Ecto neural progenitor cell (in vitro differentiated cells): ENCODE measurements at places on chromosomes 11 and 22.

GRCh38 chr11:19018901-19019300, 41.6 kb downstream of the MRGPRX2 start:
- peak; percentile 60 for DNase-seq

GRCh38 chr11:36361901-36362391, 65.9 kb downstream of the PRR5L start:
- DNase-seq: no peak

DNA sequence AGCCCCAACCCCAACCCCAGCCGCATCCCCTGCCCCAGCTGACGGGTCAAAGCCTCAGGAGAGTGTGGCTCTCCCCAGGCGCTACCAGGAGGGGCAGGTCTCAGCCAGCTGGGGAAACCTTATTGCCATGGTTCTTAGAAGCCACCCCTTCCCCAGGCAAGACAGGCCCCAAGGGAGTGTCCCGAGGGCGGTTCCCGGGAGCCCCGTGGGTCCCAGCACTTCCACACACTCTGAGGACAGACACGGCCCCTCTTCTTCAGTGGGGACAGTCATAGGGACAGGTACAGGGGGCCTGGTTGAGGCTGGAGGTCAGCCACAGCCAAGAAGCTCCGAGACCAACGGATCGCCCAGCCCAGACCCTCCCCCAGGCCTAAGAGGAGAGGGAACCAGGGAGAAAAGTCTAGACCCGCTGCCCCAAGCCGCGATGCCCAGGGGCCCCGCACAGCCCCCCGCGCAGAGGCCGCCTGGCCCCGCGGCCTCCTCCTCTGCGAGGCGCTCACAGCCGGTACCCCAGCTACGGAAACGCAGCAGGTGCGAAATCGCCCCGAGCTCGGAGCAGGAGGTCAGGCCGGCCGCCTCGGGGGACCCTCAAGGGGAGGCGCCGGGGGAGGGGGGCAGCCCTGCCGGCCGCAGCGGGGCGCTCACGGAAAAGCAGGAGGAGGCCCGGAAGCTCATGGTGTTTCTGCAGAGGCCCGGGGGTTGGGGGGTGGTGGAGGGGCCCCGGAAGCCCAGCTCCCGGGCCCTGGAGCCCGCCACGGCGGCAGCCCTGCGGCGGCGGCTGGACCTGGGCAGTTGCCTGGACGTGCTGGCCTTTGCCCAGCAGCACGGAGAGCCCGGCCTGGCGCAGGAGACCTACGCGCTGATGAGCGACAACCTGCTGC, 2.6 kb downstream of the KLHDC7B start:
- no peak for DNase-seq

- DNase-seq: no peak
These were observed 727.4 kb downstream of the DLG2 start for GRCh38 chr11:84899740-84900139.

GRCh38 chr11:75073459-75074190, 23.1 kb downstream of the OR2AT4 start:
- DNase-seq: no peak

GRCh38 chr11:122556605-122557004, 98.9 kb upstream of the UBASH3B start:
- DNase-seq: peak; percentile 84

- no peak for DNase-seq
These were observed 109.2 kb downstream of the RRM1 start for GRCh38 chr11:4203603-4204360.

GRCh38 chr22:32591620-32592019, 117.0 kb downstream of the FBXO7 start:
- DNase-seq: no peak

- DNase-seq: no peak
These were observed 301.1 kb downstream of the GUCY1A2 start for GRCh38 chr11:106717222-106717621.

DNA sequence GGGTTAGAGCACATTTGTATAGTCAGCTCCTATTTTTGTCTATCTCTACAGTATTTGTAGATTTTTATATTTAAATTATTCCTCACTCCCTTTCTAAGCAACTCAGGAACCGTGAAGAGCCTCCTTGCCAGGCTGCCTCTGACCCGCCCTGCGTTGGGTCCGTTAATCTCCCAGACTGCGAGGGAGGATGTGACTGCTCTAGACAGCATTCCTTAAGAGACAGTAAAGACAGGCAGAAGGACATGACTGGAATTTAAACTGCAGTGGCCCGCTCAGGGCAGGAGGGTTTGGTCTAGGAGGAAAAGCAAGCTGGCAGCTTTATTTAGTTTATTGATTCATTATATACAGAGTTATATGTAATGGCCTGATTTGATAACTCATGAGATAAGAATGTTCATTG, 413.7 kb downstream of the TMEM135 start:
- DNase-seq: no peak

DNA sequence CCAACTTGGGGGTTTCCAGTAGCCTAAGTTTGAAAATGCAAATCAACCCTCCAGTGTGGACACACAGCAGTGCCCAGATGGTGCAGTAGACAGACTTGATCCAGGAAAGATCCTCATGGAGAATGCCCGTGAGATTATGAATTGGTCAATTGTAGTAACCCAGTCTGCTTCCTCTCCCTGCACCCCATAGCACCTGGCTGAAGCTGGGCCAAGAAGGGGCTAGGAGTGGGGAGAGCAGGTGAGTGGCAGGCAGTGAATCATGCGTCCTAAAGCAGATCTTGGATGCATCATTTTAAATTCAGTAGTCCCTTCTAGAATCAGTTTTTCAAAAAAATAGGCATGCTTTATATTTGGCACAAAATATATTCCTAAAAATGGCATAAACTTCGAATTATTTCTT, 52.2 kb downstream of the CYB5R2 start:
- no peak for DNase-seq

DNA sequence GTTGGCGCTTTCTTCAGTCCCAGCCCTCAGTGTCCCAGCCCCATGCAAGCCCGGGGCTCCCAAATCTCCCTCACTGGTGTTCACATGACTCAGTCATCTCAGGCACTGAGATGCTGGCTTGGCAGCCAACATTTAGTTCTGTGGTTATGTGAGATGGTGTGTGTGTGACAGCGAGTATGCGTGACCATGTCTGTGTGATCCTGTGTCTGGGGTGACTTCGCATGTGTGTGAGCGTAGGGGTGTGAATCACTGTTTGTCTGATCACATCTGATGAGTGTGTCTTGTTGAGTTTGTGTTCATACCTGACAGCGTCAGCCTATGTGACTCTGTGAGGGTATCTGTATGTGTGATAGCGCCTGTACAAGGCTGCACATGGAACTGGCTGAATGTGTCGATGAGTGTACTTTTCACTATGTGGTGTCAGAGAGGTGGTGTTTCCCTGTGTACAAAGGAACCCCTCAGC, 16.2 kb downstream of the CREB3L1 start:
- DNase-seq: no peak

- DNase-seq: no peak
These were observed 126.6 kb upstream of the FIBIN start for GRCh38 chr11:26867286-26867685.

- peak; percentile 57 for DNase-seq
These were observed 585 bp downstream of the THYN1 start for GRCh38 chr11:134252346-134253187.

DNA sequence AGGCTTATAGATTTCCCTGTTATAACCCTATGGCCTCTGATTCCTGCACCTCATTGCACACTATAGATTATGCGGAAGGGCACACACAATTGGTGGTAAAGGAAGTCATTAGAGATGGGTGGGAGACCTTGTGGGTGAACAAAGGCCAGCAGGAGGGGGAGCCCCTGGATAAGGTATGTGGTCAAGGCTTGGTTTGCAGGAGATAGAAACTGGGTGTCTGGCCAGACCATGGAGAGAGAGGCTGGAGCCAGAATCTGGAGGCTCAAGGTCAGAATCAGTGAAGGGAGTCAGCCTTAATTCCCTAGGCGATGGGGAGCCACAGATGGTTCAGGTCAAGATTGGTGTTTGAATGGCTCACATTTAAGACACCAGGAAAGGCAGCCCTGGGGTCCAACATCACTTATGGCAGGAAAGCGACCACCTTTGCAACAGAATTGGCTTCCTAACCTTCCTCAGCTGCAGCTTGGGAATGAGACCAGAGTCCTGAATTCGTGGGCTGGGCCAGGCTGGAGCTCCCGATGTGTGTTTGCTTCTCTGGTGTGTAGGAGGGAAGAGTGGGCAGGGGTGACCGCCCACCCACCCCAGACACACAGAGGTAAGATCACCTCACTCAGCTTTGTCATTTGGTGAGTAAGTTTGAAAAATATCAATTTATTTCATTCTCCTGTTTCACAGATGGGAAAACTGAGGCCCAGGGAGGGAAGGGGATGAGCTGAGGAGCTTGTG, 22.7 kb upstream of the SCUBE1 start:
- DNase-seq: no peak
